ENCODE measurements at places on chromosomes 13 and 19. TPM values are rescaled to one million over a fixed set of nuclear protein-coding genes. Genes with fewer than 3 reads are reported as not detected.

DZIP1 gene
- total RNA-seq = 5.6 TPM

SMAD9 gene
- 9.2 TPM for total RNA-seq

ZNF30 gene
- total RNA-seq = 2.3 TPM

SPTBN4 gene
- total RNA-seq = 5.9 TPM

SIGLEC12 gene
- total RNA-seq = not detected

METTL21C gene
- total RNA-seq = not detected

CAMSAP3 gene
- total RNA-seq = not detected

KPNA3 gene
- 154 TPM for total RNA-seq

MBD3L2 gene
- total RNA-seq = not detected

ZNF443 gene
- total RNA-seq = 2.3 TPM

IGSF23 gene
- total RNA-seq = not detected

NLRP5 gene
- total RNA-seq = not detected

SLC10A2 gene
- not detected for total RNA-seq

LIN7B gene
- 25.7 TPM for total RNA-seq

TEX26 gene
- not detected for total RNA-seq

CD22 gene
- total RNA-seq = not detected

DNA sequence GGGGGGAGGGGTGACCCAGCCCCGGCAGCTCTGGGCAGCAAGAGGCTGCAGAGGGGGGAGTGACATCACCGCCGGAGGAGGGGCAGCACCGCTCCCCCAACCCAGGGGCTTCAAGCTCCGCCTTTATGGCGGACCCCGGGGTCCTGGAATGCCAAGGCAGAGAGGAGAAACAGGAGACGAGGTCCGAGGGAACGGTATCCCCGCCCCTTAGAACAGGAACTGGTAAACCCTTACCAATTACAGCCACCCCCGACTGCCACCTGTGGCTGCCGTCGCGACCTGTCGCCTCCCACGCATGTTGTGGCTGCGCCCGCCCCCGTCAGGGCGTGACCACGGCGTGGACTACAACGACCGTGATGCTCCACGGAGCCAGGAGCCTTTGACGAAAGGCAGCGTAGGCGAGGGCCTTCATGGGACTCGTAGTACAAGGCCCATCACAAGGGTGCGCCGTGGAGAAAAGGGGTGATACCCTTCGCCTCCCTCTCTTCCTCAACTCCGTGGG, 4.1 kb upstream of the KCNC3 start:
- peak; percentile 87 for DNase-seq

- DNase-seq = no peak
Measured at GRCh38 chr13:88862095-88862620, 1191.0 kb downstream of the SLITRK5 start.

DNA sequence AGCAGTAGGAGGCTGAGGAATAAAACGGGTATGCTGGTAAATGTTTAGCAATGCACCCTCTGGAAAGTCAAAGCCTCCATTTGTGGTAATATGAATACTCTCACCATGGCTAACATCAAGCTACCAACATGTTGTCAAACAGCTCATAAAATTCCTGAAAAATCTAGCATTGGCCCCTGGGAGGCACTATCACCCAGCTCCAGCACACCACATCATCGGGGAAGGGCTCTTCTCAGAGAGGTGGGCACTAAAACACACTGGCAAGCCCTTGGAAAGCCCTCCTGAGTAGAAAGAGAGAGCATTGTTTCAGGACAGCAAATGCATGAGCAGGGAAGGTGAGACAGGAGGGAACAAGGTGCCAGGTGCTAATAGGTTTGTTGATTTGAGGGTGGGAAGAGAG, 53.9 kb upstream of the FLT1 start:
- no peak for DNase-seq

- no peak for DNase-seq
Measured at GRCh38 chr19:55418185-55418584, 10.6 kb upstream of the UBE2S start.

DNA sequence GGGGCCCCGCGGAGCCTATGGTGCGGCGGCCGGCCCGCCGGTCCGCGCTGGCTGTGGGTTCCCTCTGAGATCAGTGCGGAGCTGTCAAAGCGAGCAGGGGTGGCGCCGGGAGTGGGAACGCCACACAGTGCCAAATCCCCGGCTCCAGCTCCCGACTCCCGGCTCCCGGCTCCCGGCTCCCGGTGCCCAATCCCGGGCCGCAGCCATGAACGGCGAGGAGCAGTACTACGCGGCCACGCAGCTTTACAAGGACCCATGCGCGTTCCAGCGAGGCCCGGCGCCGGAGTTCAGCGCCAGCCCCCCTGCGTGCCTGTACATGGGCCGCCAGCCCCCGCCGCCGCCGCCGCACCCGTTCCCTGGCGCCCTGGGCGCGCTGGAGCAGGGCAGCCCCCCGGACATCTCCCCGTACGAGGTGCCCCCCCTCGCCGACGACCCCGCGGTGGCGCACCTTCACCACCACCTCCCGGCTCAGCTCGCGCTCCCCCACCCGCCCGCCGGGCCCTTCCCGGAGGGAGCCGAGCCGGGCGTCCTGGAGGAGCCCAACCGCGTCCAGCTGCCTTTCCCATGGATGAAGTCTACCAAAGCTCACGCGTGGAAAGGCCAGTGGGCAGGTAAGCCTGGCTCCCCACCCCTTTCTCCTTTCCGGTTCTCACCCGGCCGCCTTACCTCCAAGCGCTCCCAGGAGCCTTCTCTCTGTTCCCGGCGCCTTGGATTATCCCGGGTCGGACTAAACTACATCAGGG, at the start of gene PDX1:
TSS of gene PDX1 (plus strand) at position 67 of the 743 bp plus-strand sequence. CDS start at position 206, 139 bp downstream.
- DNase-seq = no peak

- DNase-seq = no peak
Measured at GRCh38 chr13:47289567-47289966, 392.7 kb upstream of the HTR2A start.

- no peak for DNase-seq
Measured at GRCh38 chr13:94120878-94121277, 358.6 kb downstream of the DCT start.

DNA sequence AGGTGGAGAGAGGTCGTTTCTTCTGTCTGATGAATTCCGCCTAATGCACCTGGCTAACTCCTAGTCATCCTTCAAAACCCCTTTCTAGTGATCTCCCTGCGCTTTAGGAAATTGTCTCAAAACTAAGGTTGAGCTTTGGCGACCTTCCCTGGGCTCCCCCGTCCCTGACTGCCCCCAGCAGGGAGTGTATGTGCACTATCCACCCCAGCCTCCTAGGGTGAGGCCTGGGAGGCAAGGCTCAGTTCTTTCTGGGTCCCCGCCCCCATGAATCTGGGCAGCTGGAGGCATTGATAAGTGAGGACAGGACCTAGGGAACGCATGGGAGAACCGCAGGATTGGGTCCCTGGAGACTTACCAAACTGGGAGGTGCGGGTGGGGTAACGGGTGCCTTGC, 378 bp downstream of the TLE6 start:
- DNase-seq = no peak

DNA sequence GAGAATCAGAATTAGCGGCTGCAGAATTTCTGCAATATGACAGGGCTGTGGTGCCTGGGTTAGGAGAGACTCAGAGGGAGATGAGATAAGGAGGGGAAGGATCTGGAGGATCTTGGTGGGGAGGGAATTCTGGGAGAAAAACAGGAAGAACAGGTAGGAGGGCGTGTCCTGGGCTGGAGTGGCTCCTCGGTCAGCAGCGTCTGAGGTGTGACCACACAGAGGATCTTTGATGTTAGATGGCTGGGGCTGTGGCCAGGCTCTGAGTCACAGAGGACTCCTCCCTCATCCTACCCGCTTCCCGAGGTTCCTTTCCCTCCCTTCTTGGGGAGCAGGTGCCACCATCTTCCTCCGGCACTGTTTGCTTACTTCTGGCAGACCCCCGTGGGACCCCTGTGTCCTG, 6.4 kb upstream of the KLK6 start:
- DNase-seq = no peak

- no peak for DNase-seq
Measured at GRCh38 chr13:88235441-88235840, 564.3 kb downstream of the SLITRK5 start.

GRCh38 chr19:50794876-50795663, 4.9 kb downstream of the ACP4 start:
- no peak for DNase-seq

DNA sequence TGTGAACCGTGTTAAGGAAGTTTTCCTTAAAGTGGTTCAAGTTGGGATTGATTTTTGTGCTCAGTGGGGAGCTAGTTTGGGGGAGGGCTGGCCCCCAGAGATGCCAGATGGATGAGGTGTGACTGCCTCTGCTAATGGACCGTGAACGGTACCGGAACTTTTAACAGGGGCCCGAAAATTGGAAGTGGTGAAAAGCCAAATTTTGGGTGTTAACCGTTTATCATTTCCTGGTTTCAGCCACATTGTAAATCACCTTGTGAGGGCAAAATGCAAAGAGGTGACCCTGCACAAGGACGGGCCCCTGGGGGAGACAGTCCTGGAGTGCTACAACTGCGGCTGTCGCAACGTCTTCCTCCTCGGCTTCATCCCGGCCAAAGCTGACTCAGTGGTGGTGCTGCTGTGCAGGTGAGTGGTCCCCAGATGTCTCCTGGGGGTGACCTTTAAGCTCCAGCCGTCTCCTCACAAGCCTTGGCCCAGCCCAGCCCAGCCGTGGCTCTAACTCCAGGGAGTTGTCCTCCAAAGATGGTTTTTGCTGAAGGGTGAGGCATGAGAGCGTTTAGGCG, 18.2 kb downstream of the UPF1 start:
- DNase-seq = no peak

GRCh38 chr13:114062754-114063153, 69.7 kb downstream of the RASA3 start:
- DNase-seq = no peak

GRCh38 chr13:24254146-24254841, 55.1 kb upstream of the C1QTNF9 start:
- no peak for DNase-seq

DNA sequence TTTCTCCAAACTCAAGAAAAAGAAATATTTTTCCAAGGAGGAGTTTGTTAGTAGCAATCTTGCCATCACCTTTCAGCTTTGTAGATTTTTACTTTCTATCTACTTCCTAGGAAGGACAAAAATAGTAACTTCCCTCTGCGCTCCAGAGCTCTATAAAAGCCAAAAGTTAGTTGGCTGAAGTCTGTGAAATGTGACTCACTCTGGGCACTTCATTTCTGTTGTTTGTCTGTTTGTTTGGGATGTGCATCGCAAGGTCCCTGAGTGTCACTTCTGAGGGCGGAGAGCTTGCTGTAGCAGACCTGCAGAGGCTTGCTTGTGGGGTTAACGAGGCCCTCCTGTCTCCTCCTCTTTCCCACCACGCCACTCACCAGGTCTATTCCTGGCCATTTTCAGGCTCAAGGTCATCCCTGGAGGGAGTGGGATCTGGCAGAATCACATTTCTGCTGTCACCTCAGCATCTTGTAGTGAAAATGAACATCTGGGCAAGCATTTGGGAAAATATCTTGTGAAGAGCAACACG, 307.6 kb downstream of the GPC6 start:
- DNase-seq = no peak

DNA sequence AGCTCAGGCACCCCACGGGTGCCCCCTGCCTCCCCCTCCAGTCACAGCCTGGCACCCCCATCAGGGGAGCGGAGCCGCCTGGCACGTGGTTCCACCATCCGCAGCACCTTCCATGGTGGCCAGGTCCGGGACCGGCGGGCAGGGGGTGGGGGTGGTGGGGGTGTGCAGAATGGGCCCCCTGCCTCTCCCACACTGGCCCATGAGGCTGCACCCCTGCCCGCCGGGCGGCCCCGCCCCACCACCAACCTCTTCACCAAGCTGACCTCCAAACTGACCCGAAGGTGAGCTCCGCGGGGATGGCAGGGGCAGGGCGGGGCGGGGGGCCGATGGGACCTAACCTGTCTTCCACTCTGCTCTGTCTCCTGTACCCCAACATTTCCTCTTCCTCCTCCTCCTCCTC, 25.0 kb downstream of the CKM start:
- DNase-seq = no peak

DNA sequence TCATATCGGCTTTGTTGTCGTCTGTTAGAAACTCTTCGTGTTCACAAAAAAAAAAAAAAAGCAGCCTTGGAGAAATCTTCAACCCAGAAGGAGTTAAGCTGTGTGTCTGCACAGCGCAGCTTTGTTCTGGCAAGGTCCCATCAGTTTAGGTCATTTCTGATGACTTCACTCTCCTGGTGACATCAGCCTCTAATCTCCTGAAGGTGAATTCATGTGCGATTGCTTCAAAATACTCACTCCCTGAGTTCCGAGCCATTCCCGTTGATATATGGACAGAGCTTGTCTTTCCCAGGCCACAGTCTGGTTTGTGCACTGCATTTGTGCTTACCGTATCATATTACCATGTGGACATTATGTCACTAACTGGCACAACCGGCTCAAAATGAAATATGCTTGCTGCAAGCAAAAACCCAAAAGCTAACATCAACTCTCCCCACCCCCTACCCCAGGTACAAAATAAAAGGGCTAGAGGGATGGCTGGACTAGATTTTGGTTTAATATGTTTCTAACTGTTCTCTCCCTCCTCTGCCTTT, 342.4 kb downstream of the KCNRG start:
- no peak for DNase-seq

DNA sequence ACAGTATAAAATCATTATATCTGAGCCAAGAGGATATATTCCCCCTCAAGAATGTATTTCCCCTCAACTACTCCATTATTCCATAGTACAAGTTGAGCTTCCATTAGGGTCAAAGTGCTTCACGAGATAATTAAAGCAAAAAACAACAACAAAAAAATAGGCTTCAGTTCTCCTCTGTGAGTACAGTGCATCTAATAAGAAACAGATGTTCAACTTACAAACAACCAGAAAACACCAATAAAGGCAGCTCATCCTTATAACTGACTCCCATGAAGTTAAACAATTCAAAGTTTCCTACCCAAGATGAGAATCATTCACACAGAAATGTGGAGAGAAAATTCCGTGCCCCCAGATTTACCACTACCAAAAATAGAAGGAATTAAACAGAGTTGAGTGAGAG, 854.4 kb downstream of the PCDH9 start:
- no peak for DNase-seq

DNA sequence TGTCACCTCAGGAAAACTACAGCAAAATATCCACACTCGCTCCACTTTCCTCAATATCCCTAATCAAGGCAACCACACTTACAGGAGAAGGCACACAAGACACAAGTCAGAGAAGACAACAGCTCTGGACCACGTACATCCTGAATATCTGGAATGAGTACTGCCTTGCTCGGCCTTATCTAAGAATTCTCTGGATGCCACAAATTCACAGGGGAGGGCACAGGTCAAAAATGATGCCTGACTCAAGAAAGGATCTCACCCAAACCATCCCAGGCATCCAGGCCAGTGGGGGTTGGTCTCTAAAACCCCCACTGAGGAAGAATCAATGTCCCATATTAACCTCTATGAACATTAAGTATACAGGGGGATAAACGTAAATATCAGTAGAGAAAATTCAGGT, 29.9 kb downstream of the ATP7B start:
- no peak for DNase-seq

DNA sequence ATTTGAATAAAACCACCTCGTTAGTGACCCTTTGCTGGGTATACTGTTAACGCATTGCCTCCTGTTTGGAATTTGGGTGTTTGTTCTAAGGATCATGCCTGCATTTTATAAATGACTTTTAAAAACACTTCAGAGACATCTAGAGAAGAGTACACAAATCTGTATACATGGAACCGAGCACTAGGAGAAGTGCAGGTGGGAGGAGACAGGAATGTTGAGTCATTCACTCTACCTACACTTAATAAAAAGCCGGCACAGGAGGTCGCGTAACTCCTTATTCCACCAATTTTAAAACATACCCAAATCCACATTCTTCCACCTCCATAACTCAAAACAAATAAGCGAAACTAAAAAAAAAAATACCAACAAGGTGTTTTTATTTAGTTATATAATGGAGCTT, 48.6 kb downstream of the FGF9 start:
- no peak for DNase-seq
